ENCODE measurements at places on chromosomes 4 and X.

GRCh38 chr4:146255874-146256273, 41.5 kb downstream of the REELD1 start:
- no peak for DNase-seq

- no peak for DNase-seq
These were observed 124.4 kb upstream of the PUDP start for GRCh38 chrX:7272346-7272745.

- no peak for DNase-seq
These were observed 62.1 kb upstream of the ANTXR2 start for GRCh38 chr4:80134936-80135701.

GRCh38 chr4:39044956-39045826, 13.0 kb upstream of the TMEM156 start:
- DNase-seq: peak; percentile 38

DNA sequence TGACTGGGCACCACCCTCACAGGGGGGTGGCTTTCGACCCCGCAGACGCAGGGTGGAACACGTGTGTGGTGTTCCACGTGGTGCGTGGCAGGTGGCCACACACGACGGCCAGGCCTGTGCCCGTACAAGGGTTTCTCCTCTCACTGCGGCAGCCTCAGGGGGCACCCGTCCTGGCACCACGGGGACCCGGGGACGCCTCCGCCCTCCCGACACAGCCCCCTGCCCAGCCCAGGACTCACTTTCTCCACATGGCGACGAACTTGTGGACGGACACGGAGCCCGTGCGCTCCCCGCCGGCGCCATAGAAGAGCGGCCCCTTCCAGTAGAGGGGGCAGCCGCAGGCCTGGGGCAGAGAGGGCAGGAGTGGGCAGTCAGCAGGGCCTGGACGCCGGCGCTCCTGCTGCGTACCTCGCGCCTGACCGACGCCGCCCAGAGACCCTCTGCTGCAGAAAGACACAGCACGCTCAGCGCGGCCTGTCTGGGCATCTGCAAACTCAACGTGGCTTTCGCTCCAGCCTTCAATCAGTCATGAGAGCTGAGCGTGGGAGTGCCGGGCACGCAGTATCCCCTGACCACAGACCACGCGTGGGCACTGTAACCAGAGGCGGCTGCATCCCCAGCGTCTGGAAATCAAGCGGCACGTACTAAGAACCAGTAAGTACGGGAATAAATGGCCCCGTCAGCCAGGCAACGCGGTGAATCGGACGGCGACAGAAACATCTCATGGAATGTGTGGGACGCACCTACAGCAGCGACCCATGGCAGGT, 28.9 kb upstream of the GTPBP6 start:
- no peak for DNase-seq

All from T-cell (primary cell).